ENCODE measurements at places on chromosomes 16 and 17. TPM values are rescaled to one million over a fixed set of nuclear protein-coding genes. Genes with fewer than 3 reads are reported as not detected.

DNA sequence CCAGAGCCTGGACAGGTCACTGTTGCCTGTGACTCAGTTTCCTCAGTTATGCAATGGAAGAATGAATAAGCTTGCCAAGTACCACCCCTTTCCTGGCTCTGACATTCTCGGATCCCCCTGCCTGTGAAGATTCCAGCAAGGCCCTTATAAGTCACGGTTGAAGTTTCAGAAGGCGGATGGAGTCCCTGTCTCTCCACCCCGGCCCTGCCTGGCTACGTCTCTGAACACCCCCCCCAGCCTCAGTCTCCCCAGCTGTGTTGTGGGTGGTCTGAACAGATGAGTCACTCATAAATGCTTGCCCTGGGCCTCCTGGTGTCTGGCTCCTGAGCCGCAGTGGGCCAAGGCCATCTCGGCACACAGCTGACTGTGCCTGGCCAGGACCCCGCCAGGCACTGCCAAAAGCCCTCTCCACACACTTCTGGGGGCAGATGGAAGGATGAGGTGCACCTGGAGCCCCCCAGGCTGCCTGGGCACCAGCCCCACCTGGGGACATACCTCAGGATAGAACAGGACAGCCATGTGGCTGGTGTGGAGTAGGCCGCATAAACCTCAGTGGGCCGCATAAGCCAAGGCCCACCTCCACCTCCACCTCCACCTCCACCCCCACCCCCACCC, 15.4 kb downstream of the VASN start:
- DNase-seq = no peak

DNA sequence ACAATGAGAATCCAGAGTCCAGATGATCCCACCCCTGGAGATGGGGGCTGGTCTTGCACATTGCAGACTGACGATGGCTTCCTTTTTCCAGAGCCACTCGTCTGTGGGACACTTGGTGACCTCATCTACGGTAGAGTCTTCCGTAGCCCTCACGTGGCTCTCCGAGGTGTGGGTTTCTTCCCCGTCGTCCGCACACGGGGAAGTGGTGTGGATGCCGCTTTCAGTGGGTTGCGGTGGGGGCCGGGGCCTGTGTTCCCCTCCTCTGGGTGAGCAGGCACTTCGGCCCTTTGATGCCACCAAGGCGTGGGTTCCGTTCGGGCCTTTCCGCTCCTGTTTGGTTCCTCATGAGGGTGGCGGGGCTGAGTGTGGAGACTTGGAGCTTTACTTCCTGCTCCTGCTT, 21.4 kb downstream of the BAIAP2 start:
- DNase-seq = no peak

- no peak for DNase-seq
Measured at GRCh38 chr16:58843675-58844074, 109.6 kb upstream of the GOT2 start.

DNA sequence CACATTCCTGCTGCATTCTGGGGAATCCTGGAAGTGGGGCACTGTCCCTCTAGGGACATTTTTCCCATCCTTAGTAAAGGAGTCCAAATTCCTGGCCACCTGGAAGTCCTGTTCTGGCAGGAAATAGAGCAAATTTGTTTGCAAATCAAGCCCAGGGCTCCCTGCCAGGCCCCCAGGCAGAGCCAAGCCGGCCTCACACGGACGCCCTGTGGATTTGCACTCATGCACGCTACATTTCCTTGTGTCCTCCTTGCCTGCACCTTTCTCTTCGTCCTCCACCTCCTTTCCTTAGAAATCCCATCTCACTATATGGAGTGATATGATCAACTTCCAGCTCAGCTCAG, 7.0 kb upstream of the CALB2 start:
- DNase-seq = no peak

DNA sequence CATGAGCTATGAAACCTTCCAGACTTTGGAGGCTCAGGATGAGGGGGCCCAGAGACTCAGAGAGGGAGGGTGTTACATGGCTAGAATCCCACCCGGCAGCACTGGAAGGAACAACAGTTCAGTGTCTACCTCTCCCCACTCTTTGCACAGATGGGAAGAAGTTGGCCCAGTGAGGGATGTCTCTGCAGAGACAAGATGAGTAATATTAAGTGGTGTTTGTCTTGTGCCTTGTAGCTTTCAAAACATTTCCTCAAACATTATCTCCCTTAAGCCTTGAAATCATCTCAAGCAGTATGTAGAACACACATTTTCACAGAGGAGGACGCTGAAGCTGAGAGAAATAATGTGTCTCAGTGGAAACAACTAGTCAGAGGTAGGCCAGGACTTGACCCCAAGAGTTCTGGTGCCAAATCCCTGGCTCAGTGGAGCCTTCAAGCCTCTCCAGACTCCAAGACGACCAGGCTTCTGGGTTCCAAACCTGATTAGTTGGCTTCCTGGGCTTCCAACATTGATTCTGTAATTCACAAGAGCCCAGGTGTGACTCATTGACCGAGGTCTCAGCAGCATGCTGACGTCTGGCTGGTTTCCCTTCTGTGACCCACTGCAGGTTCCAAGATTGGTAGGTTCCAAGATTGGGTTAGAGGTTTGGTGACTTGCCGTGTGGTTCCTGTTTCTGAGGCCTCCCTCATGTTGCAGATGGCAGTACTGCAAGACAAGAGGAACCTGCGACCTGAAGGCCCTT, 7.4 kb downstream of the RNF112 start:
- DNase-seq = no peak

DNA sequence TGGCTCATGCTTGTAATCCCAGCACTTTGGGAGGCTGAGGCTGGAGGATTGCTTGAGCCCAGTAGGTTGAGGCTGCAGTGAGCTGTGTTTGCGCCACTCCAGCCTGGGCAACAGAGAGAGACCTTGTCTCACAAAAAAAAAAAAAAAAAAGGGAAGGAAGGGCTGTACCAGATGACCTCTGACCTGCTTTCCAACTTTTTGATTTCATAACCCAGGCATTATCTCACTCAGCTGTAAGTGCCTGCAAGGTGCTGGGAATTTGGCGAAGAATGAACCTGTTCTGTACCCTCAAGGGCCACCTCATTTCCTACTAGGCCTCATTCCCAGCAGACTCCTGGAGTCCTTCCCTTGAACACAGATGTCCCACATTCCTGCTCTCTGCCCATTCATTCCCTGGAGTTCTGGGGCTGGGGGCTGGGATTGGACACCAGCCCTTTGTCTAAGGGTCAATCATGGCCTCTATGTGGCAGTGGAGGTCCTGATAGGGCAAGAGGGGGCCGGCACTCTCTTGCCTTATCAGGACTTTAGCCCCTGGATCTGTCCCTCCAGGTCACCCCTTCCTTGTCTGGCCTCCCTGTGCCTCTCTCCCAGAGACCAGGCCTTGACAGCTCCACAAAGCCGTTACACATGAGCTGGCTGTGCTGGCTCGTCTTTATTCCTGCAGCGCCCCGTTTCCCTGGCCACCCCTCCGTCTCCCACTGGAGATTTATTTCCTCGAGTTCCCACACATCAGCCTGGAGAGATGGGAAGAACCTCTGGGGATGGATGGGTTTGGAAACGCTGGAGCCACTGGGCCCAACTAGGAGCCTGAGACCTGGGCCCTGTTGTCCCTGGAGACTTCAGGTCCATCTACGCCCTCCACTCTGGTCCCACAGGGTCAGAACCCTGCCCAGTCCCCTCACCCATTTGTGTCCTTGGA, 821 bp upstream of the GFAP start:
- DNase-seq = no peak

DNA sequence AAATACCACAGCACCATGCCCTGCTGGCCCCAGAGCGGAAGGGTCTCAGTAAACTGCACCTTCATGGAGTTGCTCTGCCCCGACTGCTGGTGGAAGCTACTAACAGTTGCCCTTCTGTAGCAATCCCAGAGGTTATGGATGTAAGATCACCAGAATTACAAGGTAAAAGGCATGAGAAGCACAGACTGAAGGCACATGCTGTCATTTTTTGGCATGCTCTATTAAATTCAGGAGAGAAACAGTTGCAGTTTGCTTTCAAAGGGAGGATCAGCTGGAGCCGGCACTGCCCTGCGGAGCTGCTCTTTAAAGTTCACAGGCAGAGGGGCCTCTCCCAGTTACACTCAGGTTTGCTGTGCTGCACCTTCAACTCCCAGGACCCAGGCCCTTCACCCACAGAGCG, 19.2 kb downstream of the NPRL3 start:
- DNase-seq = no peak

- no peak for DNase-seq
Measured at GRCh38 chr16:51822471-51822870, 671.4 kb upstream of the SALL1 start.

DNA sequence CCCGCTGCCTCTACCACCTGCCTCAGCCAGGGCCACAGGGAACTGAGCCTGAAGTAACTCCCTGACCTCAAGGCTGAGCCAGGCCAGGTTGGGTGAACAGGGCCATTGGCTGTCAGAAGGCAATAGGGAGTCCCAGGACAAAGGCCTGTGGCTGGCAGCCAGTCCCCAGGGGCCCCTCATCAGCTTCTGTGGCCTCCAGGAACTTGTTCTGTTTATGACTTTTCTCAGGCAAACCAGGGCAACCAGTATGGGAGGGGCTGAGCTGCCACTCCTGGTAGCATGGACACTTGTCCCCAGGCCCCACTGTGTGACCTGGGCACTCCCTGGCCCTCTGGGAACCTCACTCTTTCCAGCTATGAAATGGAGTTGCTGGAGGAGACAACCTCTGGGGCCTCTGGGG, 40.1 kb downstream of the CPNE2 start:
- peak; percentile 89 for DNase-seq

DNA sequence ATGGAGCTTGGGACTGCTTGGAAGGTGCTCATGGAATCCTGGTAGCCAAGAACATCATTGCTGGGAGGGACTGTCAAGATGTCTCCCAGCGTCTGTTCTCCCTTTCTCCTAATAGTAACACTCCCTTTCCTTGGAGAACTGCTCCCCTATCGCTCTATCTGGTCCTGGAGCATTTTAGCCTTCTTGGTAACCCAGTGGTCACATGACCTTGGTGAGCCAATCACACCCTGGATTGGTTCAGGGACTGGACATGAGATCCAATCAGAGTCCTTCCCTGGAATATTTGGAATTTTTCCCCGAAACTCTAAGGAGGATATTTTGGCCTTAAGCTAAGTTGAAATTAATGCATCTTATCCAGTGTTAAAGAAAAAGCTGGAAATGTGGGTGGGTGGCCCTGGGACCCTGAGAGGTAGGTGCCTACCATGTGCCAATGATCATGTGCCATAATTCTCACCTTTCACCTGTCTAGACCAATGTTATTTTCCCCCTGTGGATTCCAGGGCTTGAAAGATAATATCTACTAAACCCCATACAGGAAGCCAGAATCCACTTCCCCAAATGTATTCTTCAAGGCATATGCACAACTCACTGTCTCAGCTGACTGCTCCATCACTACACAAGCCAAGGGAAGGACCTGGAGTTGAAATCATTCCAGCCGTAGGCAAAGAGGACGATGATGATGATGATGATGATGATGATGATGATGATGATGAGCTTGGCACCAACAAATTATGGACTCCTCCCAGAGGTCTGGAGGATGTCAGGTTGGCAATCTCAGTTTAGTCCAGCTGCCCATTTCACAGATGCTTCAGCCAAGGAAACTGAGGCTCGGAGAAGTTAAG, 193.2 kb downstream of the RAB11FIP4 start:
- no peak for DNase-seq

- no peak for DNase-seq
Measured at GRCh38 chr16:9139965-9140364, 48.5 kb downstream of the HAPSTR1 start.

- no peak for DNase-seq
Measured at GRCh38 chr16:28139530-28139929, 72.2 kb downstream of the XPO6 start.

DNA sequence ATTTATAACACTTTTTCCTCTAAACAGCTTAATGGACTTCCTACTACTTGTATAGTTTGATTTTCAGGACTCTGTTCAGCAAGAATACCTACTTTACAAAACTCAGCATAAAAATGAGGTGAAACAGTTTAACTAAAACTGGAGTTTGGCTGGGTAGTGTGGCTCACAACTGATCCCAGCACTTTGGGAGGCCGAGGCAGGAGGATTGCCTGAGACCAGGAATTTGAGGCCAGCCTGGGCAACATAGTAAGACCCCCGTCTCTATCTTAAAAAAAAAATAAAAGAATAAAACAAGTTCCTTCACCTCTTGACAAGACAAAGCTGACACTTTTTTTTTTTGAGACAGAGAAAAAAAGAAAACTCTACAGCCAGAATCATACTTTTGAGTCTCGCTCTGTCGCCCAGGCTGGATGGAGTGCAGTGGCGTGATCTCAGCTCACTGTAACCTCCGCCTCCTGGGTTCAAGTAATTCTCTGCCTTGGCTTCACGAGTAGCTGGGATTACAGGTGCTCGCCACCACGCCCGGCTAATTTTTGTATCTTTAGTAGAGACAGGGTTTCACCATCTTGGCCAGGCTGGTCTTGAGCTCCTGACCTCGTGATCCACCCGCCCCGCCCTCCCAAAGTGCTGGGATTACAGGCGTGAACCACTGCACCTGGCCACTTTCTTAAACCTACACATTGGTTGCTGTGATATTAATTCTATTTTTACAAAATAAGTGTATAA, 2.6 kb downstream of the PDF start:
- no peak for DNase-seq

The PLA2G10 gene
- 53.1 TPM for total RNA-seq

The CCDC102A gene
- total RNA-seq = 2.5 TPM

The WFDC1 gene
- 7.5 TPM for total RNA-seq

The TNS4 gene
- 3.3 TPM for total RNA-seq

The IL21R gene
- 1.4 TPM for total RNA-seq

The SLC5A11 gene
- 0.63 TPM for total RNA-seq
